Left kidney (tissue), 8 donors: ENCODE measurements at places on chromosomes 12 and 14. TPM values are rescaled to one million over a fixed set of nuclear protein-coding genes. Genes with fewer than 3 reads are reported as not detected.
A peak's percentile ranks its signal among the peaks of the same experiment; 100 is the strongest.

DNA sequence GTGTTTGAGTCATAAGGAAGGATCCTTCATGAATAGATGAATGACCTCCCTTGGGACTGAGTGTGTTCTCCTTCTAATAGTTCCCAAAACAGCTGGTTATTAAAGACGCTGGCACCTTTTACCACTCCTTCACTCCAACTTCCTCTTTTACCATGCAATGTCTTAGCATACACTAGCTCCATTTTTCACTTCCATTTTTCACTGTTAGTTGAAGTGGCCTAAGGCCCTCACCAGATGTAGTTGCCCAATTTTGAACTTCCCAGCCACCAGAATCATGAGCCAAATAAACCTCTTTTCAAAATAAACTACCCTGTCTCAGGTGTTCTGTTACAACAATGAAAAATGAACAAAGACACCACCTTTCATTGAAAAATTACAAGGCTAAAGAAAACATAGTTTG lies 64.7 kb downstream of the GPR65 start:
- no peak for DNase-seq

GRCh38 chr12:13588574-13588973 lies 392.0 kb downstream of the EMP1 start:
- DNase-seq: no peak

DNA sequence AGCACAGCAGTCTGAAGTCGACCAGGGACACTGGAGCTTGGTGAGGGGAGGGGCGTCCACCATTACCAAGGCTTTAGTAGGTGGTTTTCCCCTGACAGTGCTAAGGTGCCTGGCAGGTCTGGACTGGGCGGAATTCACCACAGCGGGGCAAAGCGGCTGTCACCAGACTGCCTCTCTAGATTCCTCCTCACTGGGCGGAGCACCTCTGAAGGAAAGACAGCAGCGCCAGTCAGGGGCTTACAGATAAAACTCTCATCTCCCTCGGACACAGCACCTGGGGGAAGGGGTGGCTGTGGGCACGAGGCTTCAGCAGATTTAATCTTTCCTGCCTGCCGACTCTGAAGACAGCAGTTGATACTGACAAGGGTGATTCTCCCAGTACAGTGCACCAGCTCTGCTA lies 39.1 kb downstream of the DDHD1 start:
- DNase-seq: no peak

GRCh38 chr12:6770600-6770999 lies 1.7 kb upstream of the LAG3 start:
- no peak for DNase-seq

DNA sequence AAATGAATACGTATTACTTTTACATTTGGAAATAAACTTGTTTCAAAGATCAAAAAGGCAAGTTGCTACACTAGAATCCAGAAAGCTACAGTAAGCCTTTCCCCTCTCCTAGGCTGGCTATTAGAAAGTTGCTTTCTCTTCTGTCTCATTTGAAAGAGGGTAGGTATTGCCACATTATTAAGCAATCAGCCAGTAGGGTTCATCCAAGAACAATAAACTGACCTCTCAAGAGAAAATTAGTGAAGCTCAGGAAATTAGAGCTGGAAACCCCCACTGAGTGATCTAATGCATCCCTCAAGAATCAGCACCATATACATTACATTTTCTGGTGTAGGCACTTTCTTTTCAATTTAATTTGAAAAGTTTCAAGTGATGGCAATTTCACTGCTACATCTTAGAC lies 4.5 kb upstream of the TMEM233 start:
- DNase-seq: no peak

DNA sequence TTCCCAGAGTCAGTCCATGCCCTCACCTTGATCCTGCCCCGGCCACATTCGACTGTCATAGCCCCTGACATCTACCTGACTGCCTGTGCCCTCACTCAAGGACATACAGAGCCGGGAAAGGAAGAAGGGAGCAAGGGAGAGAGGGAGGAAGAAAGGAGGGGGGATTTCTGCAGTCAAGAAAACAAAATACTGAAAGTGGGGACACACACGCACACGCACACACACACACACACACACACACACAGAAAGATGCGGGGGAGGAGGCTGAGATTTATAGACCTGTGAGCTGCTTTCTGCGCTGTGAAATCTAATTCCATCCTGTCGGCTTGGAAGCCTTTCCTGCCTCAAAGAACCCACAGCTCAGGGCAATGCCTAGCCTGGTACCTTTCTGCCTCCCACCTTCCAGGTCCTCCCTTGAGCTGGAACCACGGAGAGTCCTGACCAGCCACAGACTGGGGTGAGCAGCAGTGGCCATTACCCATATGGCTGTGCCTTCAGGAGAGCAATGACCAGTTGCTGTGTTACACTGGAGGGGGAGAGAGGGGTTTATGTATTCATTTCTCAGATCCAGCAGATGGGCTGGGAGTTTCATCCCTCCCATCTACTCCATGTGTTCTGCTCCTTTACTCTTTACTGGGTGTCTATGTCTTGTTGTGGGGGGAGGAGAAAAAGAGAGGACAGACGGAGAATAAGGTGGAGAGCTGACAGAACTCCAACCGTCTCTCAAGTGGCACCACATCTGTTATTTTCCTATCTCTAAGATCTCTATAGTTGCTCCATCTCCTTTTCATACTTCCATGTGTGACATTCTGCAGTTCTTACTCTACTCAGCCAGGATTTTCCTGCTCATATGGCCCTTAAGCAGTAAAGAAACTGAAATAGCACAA lies 12.9 kb downstream of the C14orf93 start:
- DNase-seq: peak; percentile 92

- no peak for DNase-seq
Measured at GRCh38 chr12:24760606-24761378, 188.1 kb downstream of the BCAT1 start.

DNA sequence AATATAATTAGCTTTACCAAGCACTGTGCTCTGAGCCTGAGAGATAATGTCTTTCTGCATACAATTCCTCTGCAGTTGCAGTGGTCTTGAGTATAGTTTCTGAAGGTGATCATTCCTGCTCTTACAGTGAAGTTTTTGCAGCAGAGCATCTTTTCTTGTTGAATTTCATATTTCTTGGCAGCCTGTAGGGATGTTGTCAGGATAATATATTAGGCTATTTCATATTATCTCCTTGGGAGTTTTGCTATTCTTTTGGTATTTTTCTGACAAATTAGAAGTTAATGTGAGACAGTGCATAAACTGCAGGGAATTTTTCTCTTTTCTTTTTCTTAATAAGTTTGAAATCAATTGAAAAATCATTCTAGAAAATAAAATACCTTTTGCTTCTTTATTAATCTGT lies 1502.6 kb upstream of the FLRT2 start:
- DNase-seq: no peak

DNA sequence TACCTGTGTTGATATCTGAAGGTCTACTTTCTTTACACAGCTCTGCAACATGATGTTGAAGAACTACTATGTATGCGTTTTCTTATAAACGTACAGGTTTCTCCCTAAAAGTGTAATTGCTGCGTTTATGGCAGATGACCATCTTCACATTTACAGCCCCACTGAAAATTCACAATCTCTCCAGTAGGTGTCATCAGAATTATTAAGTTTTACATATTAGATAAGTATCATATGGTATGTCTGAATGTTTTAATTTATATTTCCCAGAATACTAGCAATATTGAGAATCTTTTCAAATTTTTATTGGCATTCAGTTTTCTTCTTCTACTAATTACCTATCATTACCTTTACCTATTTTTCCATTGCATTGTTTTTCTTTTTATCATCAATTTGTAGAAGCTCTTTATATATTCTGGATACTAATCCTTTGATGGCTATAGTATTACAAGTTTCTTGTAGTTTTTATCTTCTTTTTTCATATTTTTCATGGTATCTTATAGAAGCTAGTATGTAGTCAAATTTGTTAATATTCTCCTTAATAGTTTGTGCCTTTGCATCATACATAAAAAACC lies 123.5 kb downstream of the CAPZA3 start:
- no peak for DNase-seq

- DNase-seq: no peak
Measured at GRCh38 chr12:101783150-101783549, 43.9 kb upstream of the SYCP3 start.

- DNase-seq: no peak
Measured at GRCh38 chr12:11714626-11715025, 65.2 kb downstream of the ETV6 start.

GRCh38 chr12:116426391-116427136 lies 132.6 kb upstream of the MAP1LC3B2 start:
- peak; percentile 51 for DNase-seq

DNA sequence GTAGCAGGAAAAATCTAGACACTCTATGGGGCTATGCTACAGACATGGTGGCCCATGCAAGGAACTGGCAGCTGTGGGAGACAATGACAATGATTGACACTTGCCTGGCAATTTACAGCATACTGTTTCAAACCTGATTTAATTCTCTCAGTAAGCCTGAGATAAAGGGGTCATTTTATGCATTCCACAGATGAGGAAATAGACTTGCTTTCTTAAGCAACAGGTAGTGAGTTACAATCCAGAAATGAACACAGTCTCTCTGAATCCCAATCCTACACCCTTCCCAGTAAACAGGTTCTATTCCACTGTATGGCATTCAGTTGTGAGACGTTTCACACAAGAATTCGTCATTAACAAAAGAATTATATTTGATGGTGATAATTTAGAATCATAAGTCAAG lies 15.5 kb upstream of the PCNX1 start:
- DNase-seq: no peak

DNA sequence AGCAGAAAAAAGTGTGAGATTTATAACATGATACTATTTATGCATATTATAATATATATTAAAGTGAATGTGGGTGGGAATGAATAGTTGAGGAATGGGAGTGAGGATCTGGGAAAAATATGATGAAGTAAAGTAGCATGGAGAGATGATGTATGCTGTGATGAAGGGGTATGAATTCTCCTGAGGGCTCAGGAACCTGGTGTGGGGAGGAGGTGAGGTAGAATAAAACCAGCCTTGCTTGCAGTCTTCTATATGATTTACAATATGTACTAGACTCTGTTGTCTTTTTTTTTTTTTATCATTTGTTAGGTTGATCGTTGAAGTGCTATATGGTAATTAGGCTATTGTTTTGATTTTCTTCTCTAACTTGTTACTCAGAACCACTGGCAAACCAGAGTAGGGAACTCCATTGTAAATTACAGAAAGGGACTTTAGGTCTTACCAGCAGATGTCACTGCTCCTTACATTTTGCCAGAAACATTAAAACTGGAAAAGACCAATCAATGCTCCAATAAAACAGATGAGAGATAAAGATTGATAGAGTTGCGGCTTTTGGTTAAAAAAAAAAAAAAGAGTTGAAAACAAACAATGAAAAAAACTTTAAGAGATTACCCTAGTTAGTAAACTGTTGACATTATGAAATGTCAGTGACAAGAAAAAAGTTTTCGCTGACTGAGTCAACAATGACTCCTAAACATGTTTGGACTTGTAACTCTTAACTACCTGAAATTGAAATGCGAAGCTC lies 39.9 kb downstream of the ATL1 start:
- DNase-seq: no peak

GRCh38 chr14:69868363-69868963 lies 10.8 kb upstream of the SMOC1 start:
- DNase-seq: no peak

- no peak for DNase-seq
Measured at GRCh38 chr12:55676707-55677106, 31.0 kb downstream of the ITGA7 start.

DNA sequence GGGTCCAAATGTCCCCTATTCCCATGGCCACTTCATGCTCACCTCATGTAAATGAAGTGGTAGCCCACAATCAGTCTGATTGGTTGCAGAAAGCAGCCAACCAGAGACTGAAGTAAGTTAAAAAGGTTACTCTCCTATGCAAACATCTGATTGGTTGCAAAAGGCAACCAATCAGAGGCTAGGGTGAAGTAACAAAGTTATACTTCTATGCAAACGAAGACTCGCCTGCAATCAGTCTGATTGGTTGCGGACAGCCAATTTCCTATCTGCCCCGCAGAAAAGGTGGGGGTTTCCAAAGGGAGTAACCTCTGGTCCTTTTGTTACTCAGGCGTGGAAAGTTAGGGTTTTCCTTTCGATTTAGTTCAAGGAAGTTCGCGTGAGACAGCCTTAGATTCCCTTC lies 208.1 kb upstream of the NEDD1 start:
- no peak for DNase-seq

GRCh38 chr14:61281186-61281947 lies at the start of gene TMEM30B:
TSS of gene TMEM30B (minus strand) at chr14:61281338. CDS start at chr14:61281147, 191 bp downstream.
- DNase-seq: no peak

TMTC1 gene
- polyA plus RNA-seq: 26.2 TPM

LALBA gene
- not detected for polyA plus RNA-seq

FAM216A gene
- 20.9 TPM for polyA plus RNA-seq
